SK-MEL-5 (cell line): ENCODE measurements at places on chromosomes 2 and 18.

- no peak for DNase-seq
These were observed 101.6 kb upstream of the TMEM18 start for GRCh38 chr2:778731-779350.

GRCh38 chr2:102029405-102029804 is 37.6 kb downstream of the IL1R2 start:
- DNase-seq = no peak

DNA sequence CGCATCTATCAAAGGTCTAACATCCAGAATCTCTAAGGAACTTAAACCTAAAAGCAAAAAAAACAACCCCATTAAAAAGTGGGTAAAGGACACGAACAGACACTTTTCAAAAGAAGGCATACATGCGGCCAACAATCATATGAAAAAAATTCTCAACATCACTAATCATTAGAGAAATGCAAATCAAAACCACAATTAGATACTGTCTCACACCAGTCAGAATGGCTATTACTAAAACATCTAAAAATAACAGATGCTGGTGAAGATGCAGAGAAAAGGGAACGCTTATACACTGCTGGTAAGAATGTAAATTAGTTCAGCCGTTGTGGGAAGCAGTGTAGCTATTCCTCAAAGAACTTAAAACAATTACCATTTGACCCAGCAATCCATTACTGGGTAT is 38.0 kb downstream of the PPP3R1 start:
- DNase-seq = no peak

DNA sequence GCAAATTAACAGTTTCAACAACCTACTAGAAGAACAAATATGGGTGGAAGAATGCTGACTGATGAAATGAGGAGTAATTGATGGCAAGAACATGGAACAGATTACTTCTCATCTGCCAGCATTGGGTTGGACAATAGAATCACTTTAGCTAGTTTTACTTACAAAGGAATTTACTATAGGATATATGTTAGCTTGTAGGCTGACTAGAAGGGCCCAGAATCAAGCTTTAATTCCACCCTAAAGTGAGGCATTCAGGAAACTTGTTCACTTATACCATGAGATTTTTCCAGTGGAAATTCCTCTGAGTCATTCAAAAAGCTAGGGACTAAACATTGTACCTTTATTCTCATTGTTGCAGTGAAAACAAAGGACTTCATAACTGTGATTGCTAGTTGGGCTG is 5.0 kb upstream of the ZSWIM2 start:
- DNase-seq = no peak

DNA sequence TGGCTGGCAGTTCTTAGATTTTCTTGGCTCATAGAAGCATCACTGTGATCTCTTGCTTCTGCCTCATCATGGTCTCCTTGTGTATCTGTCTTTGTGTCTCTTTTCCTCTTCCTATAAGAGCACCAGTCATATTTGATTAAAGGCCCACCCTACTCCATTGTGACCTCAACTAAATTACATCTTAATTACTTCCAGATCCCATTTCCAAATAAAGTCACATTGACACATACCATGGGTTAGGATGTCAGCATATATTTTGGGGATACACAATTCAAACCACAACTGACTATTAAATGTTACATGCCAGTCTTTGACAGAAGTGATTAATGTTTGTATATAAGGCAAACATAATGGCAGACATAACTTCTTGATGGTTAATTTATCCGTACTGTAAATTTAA is 27.3 kb upstream of the TMX3 start:
- no peak for DNase-seq
